ENCODE measurements at places on chromosomes 7 and 10.
A peak's percentile ranks its signal among the peaks of the same experiment; 100 is the strongest.

- no peak for DNase-seq
Measured at GRCh38 chr7:134804351-134804750, 24.9 kb downstream of the CALD1 start.

DNA sequence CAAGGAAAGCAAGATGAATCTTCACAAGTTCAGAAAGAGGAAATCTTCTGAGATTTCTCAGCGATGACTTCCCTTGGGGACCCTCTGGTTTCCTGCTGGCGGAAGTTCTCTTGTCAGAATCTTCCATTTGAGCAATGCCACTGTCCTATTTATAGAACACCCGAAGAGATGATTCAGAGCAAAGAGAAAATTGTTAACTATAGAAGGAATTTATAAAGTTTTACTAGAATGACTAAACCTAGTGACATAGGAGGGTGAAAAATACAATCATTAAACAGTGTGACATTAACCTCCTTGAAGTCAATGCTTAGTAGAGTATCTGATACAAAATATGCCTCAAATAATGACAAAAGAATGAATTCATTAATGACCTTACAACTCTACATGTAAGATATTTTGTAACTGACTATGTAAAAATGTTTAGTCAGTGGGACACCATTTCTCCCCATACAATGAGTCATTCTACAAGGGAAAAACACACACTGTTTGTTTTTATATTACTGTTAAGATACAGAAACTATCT is 206.5 kb upstream of the CNTNAP2 start:
- DNase-seq, result no peak

DNA sequence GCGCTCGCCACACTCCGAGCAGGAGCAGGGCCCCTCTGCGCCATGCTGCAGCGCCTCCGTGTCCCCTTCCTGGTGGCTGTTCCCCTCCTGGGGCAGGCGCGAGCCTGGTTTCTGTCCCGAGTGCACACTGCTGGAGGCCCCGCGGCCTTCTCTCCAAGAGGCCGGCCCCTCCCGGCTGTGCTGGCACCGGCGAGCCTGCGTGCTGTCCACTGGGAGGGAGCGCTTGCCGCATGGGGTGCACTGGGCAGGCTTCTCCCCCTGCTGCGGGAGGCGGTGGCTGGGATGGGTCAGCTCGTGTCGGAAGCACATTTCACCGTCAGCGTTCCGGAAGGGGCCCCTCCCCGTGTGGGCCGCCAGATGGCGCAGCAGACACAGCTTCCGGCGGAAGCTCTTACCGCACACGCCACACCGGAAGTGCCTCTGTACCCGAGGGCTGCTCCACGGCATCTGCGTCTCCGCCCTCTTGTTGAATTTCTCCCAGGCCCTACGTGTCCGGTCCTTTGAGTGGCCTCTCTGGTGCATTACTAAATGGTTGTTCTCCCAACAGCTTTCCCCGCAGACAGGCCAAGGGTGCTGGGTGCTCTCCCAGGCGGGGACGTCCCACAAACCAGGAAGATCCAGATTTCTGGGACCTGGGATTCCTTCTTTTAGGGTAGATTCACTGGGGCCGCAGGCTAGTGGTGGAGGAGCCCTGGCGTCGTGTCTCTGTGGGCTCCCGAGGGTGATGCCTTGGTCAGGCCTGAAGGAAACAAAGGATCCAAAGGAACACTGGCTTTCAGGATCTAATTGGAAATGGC is 18.7 kb downstream of the ZNF786 start:
- no peak for DNase-seq

GRCh38 chr10:59222788-59223187 is 46.3 kb downstream of the PHYHIPL start:
- no peak for DNase-seq

DNA sequence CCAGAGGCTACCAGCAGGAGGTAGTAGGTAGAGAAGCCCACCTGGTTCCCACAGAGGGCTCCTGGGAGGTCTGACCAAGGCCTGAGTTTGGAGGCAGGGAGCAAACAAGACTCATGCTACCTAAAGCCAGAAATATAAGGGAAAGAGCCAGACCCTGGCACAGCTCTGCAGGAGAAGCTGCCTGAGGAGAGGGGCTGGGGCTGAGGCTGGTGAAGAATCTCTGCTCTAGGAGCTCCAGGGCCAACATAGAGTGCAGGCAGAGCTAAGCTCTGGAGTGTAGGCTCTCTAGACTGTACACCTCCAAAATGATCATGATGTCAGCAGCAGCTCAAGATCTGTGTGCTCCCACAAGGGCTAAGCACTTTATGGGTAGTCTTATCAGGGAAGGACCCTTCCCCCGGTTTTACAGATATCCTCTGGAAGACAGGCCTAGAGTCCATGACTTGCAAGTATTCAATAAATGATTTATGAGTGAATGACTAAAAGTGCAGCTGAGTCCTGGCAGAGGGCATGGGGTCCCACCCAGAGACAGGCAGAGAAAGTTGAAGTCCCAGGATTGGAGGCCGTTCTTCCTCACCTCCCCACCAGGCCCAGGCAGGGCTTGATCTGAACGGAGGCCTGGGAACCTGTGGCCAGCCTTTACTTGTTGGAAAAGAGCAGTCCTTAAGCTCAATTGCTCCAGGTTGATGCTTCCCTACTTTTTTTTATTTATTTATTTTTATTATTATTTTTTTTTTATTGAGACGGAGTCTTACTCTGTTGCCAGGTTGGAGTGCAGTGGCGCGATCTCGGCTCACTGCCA is 71.5 kb upstream of the LRRC4 start:
- no peak for DNase-seq

- no peak for DNase-seq
Measured at GRCh38 chr10:121774404-121774803, 153.4 kb downstream of the ATE1 start.

DNA sequence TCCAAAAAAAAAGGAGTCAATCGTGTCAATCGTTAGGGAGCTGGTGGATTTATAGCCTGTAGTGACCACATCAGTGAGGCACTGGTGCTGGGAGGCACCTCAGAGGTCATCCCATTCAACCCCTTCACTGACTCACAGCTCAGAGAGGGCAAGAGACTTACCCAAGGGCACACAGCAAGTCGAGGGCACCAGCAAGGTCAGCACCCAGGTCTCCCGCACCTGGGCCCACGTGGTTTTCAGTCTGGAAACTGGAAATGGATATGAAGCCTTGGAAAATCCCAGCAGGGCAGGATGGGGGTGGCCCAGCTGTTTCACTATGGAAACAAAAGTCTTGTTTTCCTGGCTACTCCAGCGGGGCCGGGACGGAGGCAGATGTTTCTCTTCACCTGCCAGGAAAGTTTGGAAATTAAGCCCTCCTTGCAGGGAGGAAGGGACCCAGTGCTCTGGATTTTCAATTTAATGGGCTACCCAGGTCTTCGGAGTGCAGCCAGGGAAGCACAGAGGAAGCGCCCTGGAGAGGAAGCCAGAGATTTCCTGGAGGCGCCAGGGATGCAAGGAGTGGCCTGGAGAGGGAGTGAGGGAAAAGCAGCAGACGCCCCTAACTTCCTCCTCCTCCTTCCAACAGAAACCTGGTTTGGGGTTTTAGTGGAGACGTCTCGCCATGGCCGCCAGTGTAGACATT is 157.2 kb upstream of the TNRC18 start:
- no peak for DNase-seq

DNA sequence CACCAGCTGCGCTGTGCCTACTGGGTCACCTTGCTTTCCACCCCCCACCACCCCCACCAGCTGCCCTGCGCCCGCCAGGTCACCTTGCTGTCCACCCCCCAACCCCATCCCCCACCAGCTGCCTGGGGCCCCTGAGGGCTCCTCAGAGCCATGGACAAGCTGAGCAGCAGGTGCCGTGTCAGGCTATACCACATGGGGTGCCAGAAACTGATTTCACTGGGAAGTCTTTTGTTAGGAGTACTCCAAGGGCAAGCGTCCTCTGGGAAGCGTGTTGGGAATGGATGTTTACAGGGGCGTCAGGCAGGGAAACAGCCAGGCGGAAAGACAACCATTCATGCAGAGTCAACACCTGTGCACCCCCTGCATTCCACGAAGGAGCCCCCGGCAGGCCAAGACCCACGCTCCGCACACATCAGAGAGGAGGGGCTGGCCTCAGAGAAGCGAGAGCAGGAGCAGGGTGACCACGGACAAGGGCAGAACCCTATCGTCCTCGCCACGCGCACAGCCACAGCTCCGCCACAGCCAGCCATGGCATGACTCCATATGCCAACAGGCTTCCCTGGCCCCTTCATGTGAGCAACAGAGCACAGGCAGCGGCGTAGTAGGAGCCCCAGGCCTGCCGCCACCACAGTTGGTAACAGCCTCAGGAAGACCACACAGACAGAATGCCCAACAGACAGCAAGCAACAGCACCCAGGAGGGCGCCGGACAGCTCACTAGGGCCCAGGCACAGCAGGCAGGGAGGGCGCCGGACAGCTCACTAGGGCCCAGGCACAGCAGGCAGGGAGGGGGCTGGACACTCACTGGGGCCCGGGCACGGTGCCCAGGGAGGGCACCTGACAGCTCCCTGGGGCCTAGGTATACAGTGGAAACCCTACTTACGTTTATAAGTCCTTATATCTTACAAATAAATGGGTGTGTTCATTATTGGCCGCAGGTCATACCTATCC is 180.8 kb downstream of the MAD1L1 start:
- no peak for DNase-seq

DNA sequence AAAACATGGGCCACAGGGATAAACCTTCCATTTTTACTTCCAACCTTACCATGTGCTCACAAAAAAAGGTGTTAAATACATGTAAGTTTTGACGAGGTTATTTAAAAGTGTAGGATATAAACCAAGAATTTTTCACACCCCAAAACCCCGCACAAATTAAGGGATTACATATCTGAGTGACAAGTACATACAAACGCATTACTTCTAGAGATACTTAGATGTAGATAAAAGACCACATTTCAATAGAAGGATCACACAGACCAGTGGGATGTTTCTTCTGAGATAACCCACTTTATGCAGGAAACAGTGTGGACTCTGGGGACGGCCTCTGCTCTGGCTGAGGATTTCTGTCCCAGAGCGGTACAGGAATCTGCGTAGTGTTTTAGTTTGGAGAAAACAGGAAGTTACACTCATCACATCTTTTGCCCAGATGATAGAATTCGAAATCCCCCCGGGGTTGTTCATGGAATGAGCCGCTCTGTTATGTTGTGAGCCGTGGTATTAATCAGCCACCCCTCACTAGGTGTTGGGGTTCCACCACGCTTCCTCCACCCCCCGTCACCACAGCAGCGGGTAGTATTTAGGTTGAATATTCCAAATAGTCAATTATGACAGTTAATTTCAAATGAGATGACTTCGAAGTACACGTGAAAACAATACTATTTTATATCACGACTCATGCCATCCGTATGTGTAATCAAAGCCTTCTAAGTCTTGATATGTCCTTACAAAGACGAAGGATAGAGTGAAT is 1.3 kb upstream of the CUL1 start:
- no peak for DNase-seq

DNA sequence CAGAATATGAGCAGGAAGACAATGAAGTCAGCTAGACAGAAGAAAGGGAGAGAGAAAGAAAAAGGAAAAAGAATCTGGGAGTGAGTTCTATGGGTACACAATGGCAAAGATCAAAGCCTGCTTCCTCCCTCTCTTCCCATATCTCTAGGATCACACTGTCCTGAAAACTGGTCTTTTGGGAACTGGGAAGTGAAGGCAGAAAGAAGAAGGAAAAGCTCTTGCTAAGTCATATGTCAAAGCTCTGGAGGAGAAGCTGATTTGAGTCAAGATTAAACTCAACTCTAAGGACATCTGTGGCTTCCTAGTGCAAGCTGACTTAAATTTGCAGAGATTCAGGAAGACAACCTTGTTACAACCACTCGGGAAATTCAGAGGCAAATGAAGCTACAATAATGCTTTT is 147.5 kb downstream of the DOCK4 start:
- DNase-seq, result no peak

DNA sequence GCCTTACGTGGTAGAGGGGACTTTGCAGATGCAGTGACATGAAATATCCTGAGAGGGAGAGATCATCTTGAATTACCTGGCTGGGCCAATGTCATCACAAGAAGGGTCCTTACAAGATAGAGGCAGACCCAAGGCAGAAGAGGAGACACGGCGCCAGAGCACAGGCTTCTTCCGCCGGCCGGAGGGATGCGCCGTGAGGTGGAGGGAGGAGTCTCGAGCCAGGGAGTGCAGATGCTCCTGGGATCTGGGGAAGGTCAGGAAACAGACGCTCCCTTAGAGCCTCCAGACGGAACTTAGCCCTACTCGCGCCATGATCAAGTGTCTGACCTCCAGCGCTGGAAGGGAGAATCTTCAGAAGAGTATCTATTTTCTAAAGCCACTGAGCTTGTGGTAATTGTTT is 304.8 kb downstream of the GLRX3 start:
- DNase-seq, result no peak

GRCh38 chr10:51892965-51893658 is 193.7 kb upstream of the CSTF2T start:
- DNase-seq, result no peak

DNA sequence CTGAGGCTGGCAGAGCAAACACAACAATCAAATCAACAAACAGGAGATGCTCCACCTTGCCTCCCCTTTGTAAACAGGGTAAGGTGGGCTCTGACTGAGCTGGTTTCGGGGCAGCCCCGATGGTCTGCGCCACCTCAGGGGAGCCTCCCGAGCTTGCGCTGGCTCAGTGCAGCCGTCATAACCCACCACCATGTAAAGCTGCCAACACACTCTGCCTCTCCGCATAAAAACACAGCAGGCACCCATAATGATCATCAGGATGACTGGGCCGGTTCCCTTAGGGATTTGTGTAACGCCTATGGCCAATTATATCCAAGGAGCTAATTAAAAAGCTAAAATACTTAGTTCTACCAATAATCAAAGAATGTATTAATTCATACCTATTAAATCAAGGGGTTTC is 124.5 kb downstream of the PRPF18 start:
- DNase-seq, result no peak

DNA sequence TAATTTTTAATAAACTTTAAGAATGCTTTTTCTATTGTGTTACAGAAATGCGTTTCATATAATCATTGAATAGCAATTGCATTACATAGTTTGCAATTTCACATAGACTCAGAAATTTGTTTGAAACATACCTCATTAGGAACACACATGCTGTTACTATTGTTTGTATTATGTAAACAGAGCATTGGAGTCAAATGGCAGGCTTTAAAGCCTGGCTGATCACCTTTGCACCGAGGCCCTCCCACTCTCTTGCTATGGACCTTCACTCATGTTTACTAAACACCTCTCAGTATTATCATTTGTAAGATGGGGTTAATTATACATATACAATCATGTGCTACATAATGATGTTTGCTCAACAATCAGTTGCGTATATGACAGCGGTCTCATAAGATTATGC is 203.6 kb upstream of the NPSR1 start:
- DNase-seq, result no peak

- DNase-seq, result peak; percentile 33
Measured at GRCh38 chr10:91551856-91552255, 81.0 kb downstream of the PPP1R3C start.

DNA sequence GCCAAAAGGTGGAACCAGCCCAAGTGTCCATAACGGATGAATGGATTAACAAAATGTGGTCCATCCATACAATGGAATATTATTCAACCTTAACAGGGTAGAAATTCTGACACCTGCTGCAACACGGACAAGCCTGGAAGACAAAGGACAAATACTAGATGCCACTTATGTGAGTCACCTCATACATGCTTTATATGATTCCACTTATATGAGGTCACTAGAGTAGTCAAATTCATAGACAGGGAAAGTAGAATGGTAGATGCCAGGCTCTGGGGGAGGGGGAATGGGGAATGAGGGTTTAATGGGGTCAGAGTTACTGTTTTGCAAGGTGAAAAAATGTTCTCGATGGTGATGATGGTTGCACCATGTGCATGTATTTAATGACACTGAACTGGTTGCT is 34.0 kb upstream of the CYTH3 start:
- DNase-seq, result no peak

Data from HAP-1 (cell line).